GM04504 (cell line): ENCODE measurements at places on chromosomes 4 and X.

- DNase-seq = no peak
Measured at GRCh38 chr4:176307666-176307930, 12.2 kb upstream of the SPCS3 start.

DNA sequence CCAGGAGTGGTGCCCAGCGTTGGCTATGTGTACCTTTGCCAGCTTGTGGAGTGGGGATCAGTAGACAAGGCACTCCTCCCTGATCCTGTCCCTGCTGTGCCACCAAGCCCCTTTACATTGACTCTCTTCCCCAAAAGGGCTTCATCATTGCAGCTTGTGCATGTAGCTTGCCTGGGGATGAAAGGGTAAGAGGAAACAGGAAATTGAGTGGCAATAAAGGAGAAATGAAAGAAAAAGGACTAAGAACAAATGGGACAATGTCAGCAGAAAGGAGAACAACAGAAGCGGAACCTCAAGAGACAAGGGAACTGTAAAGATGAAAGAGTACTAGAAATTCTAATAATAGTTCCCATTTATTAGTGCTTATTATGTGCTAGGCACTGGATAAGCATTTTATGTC is 8.7 kb upstream of the IL13RA1 start:
- DNase-seq = no peak

DNA sequence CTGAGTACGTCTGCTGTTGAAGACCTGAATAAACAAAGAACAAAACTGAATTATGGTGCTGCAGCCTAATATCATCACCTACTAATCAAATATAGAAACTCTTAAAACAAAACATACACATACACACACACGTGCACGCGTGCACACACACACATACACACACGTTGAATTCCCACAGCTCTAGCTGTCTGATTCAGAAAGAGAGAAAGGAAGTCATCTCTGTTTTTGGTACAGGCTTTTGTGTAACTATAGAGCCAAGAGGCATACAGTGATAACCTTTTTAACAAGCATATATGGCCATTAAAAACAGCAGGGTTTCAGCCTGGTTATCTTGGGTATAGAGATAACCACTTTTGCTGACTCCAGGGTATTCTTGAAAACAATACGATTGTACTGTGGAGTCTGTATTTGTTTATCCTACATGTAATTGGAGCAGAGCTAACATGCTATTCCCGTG is 823.2 kb downstream of the CCSER1 start:
- no peak for DNase-seq

DNA sequence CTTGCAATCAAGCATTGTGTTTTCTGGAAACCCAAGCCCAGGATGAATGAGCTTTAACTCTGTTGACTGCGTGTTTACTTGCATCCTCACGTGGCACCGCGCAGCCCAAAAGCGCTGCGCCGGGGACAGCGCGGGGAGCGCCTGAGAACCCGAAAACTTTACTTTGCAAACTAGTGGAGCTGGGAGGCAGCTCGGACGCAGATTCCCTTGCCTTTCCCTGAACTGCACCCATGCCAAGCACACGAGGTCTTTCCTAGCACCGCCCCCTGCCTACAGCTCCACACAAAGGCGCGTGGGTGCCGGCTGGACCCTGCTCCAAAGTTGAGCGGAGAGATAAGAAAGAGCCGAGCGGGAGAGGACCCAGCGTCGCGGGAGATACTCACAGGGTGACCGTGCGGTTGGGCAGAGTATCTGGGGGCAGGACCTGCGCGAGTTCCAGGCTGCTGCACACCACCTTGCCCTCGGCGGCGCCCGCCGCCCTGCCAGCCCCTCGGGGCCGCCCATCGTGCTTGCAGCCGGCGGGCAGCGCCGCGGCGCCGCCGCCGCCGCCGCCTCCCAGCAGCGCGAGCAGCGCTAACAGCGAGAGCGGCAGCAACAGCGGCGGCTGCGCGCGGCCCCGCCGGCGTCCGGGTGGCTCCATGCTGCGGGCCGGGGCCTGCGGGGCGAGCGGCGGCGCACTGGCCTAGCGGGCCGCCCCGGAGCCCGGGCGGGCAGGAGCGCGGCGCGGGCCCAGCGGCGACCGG is 550 bp downstream of the ADGRA3 start:
- peak; percentile 34 for DNase-seq

DNA sequence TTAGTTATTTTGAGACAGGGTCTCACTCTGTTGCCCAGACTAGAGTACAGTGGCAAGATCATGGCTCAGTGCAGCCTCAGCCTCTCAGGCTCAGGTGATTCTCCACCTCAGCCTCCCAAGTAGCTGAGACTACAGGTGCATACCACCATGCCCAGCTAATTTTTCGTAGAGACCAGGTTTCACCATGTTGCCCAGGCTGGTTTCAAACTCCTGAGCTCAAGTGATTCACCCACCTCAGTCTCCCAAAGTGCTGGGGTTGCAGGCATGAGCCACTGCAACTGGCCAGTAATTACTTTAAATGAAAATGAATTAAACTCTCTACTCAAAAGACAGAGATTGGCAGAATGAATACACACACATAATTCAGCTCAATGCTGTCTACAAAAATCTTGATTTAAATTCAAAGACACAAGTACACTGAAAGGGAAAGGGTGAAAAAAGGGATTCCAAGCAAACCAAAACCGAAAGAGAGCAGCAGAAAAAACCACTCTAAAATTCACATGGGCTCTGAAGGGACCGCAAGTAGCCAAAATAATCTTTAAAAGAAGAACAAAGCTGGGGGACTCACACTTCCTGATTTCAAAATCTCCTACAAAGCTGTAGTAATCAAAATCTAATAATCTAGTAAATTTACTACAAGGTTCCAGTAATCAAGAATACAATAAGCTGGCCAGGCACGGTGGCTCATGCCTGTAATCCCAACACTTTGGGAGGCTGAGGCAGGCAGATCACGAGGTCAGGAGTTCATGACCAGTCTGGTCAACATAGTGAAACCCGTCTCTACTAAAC is 11.8 kb upstream of the SPON2 start:
- DNase-seq = no peak

GRCh38 chr4:139436122-139436521 is 17.8 kb upstream of the RAB33B start:
- DNase-seq = no peak

- no peak for DNase-seq
Measured at GRCh38 chrX:155968326-155968661, 29.2 kb upstream of the IL9R start.

GRCh38 chr4:10048941-10049697 is 27.8 kb upstream of the SLC2A9 start:
- DNase-seq = no peak

GRCh38 chrX:11366998-11367595 is 73.9 kb downstream of the AMELX start:
- DNase-seq = no peak

DNA sequence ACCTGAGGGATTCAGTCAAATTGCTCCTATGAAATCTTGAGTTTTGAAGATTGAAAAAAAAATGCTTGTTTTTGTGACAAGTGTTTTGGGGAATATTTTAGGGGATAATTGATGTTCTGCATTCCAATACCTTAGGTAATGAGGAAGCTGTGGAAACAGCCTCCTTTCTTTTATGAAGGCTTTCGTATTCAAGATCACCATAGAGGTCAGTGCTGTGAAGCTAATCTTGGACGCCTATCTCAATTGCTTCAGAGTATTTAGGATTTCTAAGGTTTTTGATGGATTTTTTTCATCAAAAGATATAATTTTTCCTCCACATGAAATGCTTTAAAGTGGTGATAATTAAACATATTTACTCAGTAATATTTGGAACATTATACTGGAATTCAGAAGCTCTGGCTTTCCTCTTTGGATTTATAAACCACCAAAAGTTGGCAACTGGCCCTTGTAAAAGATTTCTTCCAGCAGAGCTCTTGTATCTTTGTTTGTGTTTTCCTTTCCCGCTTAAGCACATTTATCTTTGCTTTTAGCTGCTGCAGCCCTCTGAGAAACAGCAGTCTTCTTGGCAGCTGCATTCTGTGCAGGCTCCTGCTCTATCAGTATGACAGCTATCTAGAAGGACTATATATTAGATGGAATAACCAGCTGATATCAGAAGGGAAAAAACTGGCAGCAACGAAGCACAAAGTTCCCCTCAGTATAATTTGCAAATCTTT is 63.7 kb downstream of the HMGB2 start:
- DNase-seq = no peak

DNA sequence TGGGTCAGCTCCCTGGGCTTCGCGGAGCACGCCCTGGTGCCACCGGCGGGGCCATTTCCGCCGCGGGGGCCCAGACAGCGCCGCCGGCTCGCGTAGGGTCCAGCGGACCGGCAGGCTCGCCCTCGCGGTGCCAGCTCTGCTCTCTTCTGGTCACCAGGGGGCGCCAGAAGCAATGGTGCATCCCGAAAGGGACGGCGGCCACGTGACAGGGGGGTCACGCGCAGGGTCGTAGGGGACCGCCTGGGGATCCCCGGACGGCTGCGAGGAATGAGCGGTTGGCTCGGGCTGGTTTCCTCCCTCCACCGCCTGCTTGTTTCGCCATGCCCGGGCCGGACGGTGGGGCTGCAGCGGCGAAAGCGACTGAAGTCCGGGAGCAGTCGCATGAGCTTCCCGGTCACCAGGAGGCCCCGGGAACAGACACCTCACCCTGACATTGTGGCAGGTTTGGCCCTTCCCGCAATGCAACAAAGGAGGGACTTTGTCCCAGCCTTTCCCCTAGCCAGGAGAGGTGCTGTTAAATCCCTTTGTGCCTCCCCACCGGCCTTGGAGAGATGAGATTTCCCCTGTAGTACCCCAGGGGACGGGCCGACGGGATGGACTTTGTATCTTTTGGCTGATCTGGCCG is 15.8 kb downstream of the ZCCHC12 start:
- DNase-seq = peak; percentile 3

DNA sequence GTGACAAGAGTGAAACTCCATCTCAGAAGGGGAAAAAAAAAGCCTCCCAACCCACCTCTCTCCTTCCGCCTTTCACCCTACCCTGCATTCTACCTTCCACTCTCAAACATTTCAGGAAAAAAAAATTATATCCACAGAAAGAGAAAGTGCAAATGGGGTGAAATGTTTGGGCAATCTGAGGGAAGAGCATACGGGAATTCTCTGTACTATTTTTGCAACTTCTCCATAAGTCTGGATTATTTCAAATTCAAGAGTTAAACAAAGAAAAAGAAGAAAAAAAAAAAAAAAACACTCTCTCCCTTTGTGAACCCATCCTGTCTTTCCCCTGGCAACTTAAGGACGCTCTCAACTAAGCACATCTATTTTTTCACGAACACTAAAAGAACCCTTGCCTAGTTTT is 41.3 kb downstream of the AFAP1 start:
- no peak for DNase-seq

DNA sequence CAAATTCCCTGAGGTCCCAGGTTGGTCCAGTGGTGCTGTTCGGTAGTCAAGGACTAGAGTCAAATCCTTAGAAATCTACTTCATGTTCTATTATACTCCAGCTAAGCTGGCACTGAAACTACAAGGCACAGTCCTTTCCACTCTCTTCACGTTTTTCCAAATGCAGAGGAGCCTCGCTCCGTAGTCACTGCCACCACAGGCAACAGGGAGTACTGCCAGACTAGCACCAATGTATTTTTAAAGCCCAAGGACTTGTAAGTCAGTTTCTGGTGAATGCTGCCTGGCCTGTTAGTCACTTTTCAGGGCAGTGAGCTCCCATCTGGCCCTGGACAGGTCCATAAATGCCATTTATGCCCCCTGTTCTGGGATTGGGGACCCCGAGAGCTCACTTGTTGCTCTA is 323.5 kb downstream of the FAM47A start:
- DNase-seq = no peak

- no peak for DNase-seq
Measured at GRCh38 chr4:5883916-5884315, 9.0 kb downstream of the CRMP1 start.

GRCh38 chrX:121109986-121110385 is 62.6 kb downstream of the GLUD2 start:
- DNase-seq = no peak

DNA sequence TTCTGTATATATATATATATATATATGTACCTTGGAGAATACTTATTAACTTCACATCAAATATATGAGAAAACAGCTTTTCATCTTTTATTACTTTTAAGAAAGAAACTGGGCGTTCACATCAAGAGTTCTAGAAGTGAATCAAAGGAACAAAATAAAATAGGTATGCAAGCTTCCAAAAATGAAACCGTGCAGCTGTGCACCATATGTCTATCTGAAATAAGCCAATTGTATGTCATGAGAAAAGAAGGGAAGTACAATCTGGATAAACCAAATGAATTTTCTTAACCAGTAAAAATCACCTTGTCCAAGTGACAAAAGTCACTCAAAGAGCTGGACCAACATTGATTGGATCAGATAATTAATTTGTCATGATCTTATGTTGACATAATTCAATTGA is 405.4 kb upstream of the TECRL start:
- no peak for DNase-seq

- no peak for DNase-seq
Measured at GRCh38 chrX:67296395-67296794, 247.4 kb upstream of the AR start.

GRCh38 chr4:41050116-41050515 is 164.2 kb downstream of the APBB2 start:
- no peak for DNase-seq

DNA sequence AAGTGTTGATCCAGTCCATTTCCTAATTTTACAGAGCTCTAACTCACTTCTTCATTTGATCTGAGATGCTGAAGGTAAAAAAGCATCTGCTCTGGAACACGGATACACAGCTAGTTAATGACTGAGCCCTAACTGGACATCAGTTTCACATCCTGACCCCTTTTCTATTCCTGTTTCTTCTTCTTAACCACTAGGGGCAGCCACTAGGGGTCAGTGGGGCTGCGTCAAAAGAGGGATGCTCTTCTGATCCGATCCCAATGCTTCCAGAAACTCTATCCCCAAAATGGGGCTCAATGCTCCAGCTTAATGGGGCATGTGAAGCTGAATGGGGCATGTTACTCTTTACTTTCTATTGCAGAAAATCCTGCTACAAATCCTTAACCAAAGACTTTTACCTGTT is 33.4 kb upstream of the PHKA2 start:
- no peak for DNase-seq
